ENCODE measurements at places on chromosomes 4 and X.

GRCh38 chr4:36187723-36188333 lies 56.5 kb downstream of the ARAP2 start:
- DNase-seq = no peak

DNA sequence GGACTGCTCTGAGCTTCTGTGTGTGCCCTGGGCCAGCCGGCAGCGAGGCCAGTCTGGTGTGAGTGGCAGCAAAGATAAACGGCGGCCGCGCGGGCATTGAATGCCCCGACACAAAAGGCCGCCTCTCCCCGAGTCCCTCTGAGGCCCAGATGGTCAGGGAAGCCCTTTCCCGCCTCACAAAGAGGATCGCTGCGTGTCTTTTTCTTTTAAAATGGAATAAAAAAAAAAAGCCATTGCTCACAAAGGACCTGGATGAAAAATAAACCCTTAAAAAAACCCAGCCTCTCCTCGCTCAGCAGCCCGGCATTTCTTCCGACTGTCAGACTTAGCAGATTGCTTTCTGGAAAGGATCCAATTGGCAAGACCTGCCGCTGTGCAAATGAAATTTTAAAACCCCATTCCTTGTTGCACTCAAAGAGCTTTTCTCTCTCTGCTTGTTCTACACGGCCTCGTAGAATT lies 578.7 kb downstream of the BCOR start:
- no peak for DNase-seq

GRCh38 chr4:165787516-165788274 lies 85.3 kb upstream of the TLL1 start:
- DNase-seq = no peak

DNA sequence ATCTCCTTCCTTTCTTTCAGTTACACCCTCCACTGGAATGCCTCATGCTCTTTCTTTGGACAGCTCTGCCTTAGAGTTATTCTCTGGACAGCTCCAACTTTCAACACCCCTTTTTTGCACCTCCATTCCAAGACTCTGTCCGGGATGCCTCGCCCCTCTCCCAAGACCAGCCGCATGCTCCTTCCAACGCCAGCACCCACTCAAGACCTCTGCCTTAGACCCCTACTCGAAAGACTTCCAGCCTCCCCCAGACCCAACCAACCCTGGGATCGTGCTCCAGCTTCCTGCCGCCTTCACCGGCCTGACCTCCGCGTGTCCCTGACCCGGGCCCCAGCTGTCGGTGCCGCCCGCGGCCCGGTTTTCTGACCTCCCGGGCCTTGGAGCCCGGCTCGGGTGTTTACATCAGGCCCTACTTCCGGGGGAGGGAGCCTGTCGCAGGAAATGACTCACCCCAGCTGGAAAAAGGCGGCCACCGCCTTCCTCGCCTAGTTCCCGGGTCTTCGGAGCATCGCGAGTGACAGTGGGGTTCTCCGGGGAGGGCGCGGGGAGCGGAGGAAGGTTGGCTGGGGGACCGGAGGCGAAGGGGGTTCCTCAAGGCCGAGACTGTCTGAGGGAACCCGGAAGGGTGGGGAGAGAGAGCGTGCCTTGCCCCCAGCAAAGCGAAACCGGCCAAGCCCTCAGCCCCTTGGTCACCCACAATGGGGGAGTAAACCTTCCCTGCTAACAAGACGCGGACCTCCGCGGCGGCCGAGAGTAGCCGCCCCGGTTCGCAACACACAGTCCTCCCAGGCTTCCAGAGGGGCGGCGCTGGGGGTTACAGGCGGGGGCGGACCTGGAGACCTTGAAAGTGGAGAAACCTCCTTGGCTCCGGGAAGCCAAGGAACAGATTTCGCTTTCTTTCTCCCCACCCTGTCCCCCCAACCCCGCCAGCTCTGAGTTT lies at the start of gene WDR45:
TSS of gene WDR45 (minus strand) at position 399 of the 940 bp plus-strand sequence. CDS start 1,792 bp downstream, outside the sequence.
- peak; percentile 37 for DNase-seq

GRCh38 chr4:53551958-53552357 lies 39.3 kb downstream of the LNX1 start:
- no peak for DNase-seq

- DNase-seq = no peak
These were observed 444.8 kb upstream of the SLIT2 start for GRCh38 chr4:19806865-19807264.

- no peak for DNase-seq
These were observed 32.9 kb upstream of the HGFAC start for GRCh38 chr4:3408793-3409330.

- no peak for DNase-seq
These were observed 34.6 kb downstream of the SEPTIN11 start for GRCh38 chr4:76984127-76984526.

DNA sequence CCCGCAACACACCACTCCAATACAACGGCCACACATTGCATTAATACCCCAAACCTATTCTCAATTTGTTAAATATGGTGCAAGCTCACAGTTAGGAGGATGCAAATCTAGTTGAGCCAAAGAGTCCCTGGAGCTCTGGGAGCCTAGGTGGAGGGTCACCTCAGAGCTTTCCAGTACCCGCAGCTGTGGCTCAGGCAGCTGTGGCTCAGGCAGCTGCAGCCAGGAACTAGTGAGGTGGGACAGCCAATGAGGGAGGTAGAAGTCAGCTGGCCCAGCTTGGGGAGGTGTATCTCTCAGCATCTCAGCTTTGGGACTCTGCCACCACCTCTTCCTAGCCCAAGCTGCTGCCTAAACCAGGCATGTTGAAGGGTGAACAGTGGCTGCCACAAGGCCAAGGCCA lies 36.7 kb upstream of the ARHGAP6 start:
- DNase-seq = no peak

- no peak for DNase-seq
These were observed 27.6 kb downstream of the UGT8 start for GRCh38 chr4:114626196-114626595.

DNA sequence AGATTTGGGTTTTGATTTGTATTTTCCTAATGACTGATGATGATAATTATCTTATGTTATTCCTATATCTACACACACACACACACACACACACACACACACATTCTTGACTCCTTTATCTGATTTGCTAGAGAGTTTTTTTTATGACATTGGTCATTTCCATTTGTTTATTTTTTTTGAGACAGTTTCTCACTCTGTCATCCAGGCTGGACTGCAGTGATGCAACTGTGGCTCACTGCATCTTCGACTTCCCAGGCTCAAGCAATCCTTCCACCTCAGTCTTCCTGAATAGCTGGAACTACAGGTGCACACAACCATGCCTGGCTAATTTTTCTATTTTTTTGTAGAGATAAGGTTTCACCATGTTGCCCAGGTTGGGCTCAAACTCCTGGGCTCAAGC lies 6.7 kb downstream of the ZNF81 start:
- DNase-seq = no peak

DNA sequence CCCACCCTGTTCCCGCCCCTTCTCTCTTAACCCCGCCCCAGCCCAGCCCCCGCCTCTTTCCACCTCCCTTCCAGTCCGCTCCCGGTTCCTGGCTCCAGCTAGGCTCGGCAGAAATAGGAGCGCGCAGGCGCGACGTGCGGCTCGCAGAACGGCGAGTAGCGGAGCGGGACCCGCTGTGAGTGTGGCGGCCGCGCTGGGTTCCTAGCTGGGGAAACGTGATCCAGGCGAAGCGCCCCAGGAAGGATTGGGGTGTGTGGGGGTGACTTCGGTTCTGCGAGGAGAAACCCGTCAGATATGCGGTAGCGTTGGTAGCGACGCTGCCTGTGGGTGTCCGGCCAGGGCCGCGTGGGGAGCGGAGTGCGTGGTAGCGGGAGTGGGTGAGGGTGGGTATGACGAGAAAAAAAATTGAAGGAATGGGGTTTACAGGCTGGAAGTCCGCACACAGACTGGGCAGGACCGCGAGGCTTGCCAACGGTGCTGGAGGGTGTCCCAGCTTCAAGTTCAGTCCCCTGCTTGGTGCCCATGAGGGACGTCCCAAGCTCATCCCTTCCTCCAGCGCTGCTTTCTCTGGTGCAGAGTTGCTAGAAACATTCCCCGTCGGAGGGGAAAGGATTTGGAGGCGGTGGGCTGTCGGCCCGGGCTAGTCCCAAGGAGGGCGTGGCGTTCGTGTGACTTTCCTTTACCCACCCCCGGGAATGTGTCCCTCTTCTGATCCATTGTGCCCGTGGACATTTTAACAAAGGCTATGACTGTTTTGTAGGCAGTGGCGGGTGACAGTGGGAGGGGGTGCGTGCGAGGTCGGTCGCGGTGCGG lies at the start of gene PRRG1:
TSS of gene PRRG1 (plus strand) at position 144 of the 813 bp plus-strand sequence. CDS start 56,886 bp downstream, outside the sequence.
- DNase-seq = no peak

GRCh38 chr4:168864821-168865541 lies 145.1 kb downstream of the CBR4 start:
- no peak for DNase-seq

DNA sequence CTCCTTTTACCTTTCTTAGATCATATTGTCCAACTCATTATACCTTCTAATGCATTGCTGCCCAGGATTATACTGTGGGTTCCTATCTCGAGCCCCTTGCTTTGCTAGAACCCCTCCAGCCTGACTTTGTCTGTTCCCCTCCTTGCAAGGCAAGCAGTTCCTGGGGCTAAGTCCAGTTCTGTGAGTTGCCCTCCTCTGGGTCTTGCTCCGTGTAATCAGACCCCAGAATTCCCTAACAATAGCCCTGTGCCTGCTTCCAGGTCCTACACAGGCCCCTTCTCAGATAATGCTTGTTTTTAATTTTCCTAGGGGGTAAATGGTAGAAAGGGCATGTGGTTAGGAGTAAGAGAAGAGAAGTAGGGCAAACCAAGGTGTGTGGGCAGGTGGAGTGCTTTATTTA lies 145.9 kb downstream of the FSTL5 start:
- DNase-seq = no peak

- DNase-seq = no peak
These were observed 15.2 kb downstream of the RUFY3 start for GRCh38 chr4:70737006-70737405.

DNA sequence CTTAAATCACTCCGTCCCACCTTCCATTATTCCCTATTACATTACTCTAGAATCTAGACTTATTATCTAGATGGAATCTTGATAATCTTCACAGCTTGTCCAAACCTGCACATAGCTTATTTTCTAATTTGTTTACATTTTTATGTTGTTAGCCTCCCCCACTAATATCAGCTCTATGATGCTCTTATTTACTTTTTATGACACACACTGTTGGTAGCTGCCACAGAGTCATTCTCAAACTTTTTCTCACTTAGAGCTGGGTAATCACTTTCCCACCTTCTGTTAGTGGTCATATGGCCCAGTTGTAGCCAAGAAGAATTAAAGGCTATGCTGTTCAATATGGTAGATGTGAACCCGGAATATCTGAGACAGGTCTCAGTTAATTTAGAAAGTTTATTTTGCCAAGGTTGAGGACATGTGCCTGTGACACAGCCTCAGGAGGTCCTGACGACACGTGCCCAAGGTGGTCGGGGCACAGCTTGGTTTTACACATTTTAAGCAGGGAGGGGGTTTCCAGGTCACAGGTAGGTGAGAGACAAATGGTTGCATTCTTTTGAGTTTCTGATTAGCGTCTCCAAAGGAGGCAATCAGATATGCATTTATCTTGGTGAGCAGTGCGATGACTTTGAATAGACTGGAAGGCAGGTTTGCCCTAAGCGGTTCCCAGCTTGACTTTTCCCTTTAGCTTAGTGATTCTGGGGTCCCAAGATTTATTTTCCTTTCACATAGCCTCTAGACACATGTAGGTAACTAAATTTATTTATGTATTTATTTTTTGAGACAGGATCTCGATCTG lies 7.0 kb upstream of the ADGRA3 start:
- no peak for DNase-seq

DNA sequence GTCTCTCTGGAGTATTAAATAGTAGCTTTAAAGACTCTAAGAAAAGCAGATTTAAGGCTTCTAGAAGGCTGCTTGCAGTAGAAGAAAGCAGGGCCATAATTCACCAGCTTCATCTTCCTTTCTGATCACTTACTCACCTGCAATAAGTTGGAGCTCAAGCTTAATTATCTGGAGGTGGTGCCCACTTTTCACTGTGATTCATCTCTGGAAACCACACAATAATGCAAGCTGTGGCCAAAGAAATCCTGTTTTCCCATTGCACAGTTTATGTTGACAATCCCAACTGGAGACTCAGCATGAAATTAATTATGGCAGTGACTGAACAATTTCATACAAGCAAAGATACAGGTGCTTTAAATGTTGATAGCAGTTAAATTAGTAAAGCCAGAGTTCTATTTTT lies 14.7 kb downstream of the CWH43 start:
- DNase-seq = no peak

GRCh38 chrX:97787311-97787710 lies 903.6 kb downstream of the RPA4 start:
- DNase-seq = no peak

GRCh38 chr4:173432430-173432829 lies 33.5 kb upstream of the SCRG1 start:
- DNase-seq = no peak

GRCh38 chr4:154491341-154492271 lies at the start of gene DCHS2:
DCHS2 (minus strand) TSS chr4:154491799; CDS start chr4:154491355, 444 bp downstream.
- DNase-seq = no peak

All from stimulated activated CD4-positive, alpha-beta T cell treated with anti-CD3 and anti-CD28 coated beads, Interleukin-1b, Interleukin-23, amount 100 ng/mL, for 1 hour (primary cell).